ENCODE measurements at places on chromosomes 7 and 10. TPM values are rescaled to one million over a fixed set of nuclear protein-coding genes. Genes with fewer than 3 reads are reported as not detected.

PNLIP gene
- not detected for total RNA-seq

DRGX gene
- total RNA-seq = not detected

ANKRD7 gene
- not detected for total RNA-seq

FOXI2 gene
- total RNA-seq = not detected

CCM2 gene
- 43.9 TPM for total RNA-seq

GFRA1 gene
- total RNA-seq = 0.36 TPM

ZNF282 gene
- total RNA-seq = 20.1 TPM

UPK3BL2 gene
- total RNA-seq = 0.65 TPM

HOXA3 gene
- total RNA-seq = not detected

ZNF727 gene
- not detected for total RNA-seq

TMEM178B gene
- total RNA-seq = not detected

CPA5 gene
- not detected for total RNA-seq

CDCA7L gene
- total RNA-seq = 10.4 TPM

FERD3L gene
- total RNA-seq = not detected

CTAGE15 gene
- not detected for total RNA-seq

TRIL gene
- total RNA-seq = 0.72 TPM

DBNL gene
- 154 TPM for total RNA-seq

PRSS37 gene
- not detected for total RNA-seq

TFPI2 gene
- 1,067 TPM for total RNA-seq

TACR2 gene
- 0.18 TPM for total RNA-seq

HOXA6 gene
- not detected for total RNA-seq
